ENCODE measurements at places on chromosomes 6 and 20. TPM values are rescaled to one million over a fixed set of nuclear protein-coding genes. Genes with fewer than 3 reads are reported as not detected.

DNA sequence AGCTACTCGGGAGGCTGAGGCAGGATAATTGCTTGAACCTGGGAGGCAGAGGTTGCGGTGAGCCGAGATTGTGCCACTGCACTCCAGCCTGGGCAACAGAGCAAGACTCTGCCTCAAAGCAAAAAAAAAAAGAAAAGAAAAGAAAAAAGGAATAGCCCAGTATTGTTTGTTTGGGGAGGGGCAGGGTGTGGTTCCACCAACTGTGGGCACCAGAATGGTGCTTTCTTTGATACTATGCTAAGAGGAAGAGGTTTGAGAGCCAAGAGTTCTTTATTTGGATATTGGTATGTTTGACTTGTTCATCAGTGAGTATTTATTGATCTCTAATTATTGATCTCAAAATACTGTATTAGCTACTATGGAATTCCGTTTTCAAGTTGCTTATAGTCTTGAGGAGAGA is 72.3 kb downstream of the CEP57L1 start:
- no peak for DNase-seq

DNA sequence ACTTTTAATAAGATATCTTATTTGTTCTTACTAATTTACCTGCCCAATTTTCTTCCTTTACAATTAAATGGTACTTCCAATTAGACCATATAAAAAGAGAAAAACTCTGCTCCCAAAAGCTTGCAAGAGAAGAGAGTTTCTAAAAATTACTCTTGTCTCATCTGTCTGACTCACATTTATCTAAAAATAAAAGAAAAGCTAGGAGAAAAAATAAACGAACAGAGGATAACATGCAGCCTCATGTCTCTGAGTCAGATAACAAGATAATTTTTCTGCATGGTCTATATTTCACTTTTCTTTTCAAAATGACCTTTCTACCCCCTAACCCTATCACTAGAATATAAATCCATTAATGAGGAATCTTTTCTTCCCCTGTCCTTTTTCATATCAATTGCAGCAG is 127.2 kb upstream of the TCF21 start:
- DNase-seq: peak; percentile 77

DNA sequence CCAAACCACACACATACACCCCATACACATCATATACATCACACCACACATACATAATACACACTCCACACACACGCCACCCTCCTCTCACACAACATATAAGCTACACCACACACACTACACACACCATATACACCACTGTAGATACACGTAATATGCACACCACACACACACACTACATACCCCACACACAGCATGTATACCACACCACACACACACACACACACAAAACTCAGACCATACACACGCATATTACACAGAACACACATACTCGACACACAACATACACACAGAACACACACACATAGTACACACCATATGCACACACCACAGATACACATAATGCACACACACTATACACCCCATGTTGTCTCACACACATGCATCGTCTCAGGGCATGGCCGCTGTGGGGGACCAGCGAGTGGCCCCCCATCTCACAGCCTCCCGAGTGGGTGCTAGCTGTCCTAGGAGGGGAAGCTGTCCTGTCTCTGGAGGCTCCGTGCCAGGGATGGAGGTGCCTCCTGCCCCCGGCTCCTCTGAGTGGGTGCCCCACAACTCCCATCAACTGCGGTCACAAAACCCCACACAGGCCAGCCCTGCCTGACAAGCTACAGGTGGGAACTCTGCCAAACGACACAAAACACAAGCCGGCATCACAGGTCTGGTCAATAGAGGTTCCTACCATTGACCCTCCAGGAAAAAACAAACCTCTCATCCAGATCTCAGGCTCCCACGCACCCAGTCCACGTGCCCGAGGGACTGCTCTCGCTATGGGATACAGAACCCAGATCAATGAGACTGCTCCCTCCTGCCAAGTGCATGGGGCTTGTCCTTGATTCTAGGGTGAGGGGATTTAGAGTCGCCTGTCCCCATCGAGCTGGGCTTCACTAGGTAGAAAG is 49.1 kb downstream of the DACT2 start:
- DNase-seq: no peak

- DNase-seq: peak; percentile 48
These were observed 146.9 kb upstream of the SGK1 start for GRCh38 chr6:134464690-134465411.

GRCh38 chr6:150894191-150894744 is 28.8 kb downstream of the MTHFD1L start:
- DNase-seq: peak; percentile 33

GRCh38 chr6:1415416-1416063 is 26.2 kb downstream of the FOXF2 start:
- DNase-seq: peak; percentile 39

- DNase-seq: no peak
These were observed 72.8 kb upstream of the CEP85L start for GRCh38 chr6:118724211-118724610.

DNA sequence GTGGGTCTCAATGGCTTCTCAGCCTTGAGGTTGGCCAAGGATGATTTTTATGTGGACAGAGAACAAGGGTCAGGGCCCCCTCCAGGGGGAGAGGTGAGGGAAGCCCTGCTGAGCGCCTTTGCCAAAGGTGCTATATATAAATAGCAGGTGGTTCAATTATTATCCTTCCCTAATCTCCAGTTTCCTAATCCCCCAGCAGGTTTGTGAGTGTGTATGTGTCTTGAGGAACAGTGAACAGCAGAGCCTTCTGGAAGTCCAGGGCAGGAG is 3.2 kb upstream of the SIRPA start:
- no peak for DNase-seq

DNA sequence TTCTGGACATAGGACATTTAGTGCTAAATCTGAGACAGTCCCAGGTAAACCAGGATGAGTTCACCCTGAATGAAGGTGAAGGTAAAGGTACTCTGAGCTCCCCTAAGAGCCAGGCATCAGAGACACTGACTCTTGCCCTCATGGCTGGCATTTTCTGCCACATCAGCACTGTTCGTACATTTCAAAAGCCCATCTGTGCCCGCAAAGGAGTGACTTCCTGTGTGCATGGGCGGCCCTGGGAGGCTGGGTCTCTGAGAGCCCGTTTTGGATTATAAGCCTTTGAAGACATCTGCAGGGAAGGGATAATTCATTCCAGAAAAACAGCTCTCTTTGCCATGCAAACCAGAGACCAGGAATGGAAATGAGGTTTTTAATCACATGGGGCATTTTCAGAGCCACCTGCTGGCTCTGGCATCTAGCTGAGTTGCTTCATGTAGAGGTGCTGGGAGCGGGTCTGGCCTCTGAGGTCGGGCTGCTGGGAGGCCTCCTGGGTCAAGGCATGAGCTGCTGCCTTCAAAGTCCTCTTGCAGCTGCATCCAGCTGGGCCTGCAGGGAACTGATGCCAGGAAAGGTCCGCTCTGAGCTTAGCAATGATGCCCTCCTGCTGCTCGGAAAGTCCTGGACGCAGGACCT is 348.3 kb downstream of the DHX35 start:
- DNase-seq: no peak

GRCh38 chr6:152298055-152298647 is 339.0 kb downstream of the SYNE1 start:
- no peak for DNase-seq

DNA sequence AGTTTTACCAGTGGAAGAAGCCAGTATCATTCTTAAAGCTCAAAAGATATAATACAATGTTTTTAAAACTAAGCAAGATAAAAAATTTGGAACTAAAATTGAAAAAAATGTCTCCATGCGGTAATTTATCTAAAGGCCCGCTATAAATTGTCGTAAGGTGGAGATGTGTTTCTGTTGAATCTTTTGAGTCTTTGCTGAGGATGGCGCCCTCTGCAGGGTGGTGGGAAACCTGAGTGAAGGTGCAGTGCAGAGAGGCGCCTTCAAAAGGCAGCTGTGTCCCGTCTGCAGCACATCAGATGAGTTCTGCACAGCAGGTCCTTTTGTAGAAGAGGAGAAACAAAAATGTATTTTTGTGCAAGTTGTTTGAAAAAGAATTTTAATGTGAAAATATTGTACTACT is 29.4 kb upstream of the KIF25 start:
- peak; percentile 3 for DNase-seq

GRCh38 chr20:11431621-11432020 is 486.1 kb upstream of the BTBD3 start:
- DNase-seq: peak; percentile 78

GRCh38 chr6:95593025-95593424 is 15.7 kb downstream of the MANEA start:
- no peak for DNase-seq

DNA sequence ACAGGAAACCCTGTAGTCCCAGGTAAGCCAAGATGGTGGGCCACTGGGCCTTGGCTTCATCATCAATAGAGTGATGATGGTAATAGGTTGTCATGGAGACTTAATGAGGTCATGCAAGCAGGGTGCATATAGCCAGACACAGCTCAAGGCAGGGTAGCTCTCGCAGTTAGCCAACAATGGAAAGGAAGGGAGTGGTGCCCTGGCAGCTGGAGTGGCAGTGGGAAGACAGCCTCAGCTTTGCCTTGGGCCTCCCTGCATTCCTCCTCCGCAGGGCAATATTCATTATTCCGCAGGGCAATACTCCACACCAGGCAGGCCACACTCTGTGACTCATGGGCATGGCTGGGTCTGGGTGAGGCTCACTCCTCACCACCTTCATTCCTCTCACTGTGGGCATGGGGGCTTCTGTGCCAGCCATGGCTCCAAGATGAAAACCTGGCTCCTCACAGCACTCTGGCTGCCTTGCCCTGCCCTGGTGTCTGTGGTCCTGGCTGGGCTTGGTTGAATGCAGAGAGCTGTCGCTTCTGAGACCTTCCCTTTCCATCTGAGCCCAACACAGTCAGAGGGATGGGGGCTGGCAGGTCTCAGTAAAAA is 163.1 kb upstream of the PMEPA1 start:
- no peak for DNase-seq

- DNase-seq: no peak
These were observed 99.3 kb upstream of the ARMC2 start for GRCh38 chr6:108748959-108749358.

DNA sequence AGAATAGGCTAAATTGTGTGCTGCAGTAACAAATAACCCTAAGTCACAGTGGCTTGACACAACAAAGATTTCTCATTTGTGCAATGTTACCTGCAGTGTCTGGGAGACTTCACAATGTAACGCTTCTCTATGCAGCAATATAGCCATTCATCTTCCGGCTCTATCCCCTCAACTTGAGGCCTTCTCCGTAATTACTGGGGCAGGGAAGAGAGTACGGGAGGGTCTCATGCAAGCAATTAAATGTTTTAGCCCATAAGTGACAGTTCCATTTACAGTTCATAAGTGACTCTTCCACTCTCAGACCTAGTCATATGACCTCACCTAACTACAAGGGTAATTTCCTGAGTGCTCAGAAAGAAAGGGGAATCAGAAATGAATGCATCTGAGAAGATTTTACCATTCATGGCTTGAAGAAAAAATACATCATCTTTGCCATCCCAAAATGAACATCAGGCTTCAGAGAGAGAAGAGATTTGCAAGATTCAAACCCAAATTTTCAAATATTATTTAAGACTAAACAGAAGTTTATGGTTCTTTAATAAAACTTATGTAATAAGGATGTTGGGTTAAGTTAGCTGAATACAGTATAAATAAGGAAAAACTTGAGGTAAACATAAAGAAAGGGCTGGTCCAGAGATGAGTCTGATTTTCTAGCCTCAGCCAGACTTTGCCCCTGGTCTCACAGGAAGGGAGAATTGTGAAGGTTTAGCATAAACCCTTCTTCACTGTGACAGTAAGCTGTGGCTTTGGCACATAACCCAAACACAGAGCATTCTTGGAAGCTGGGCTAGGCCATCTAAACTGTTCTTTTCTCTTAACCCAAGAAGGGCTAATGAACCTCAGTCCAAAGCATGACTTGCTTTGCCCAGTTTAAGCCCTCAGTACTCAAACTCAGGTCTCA is 13.3 kb downstream of the GPR6 start:
- no peak for DNase-seq

GRCh38 chr6:1758076-1758679 is 148.5 kb downstream of the FOXC1 start:
- peak; percentile 5 for DNase-seq

DNA sequence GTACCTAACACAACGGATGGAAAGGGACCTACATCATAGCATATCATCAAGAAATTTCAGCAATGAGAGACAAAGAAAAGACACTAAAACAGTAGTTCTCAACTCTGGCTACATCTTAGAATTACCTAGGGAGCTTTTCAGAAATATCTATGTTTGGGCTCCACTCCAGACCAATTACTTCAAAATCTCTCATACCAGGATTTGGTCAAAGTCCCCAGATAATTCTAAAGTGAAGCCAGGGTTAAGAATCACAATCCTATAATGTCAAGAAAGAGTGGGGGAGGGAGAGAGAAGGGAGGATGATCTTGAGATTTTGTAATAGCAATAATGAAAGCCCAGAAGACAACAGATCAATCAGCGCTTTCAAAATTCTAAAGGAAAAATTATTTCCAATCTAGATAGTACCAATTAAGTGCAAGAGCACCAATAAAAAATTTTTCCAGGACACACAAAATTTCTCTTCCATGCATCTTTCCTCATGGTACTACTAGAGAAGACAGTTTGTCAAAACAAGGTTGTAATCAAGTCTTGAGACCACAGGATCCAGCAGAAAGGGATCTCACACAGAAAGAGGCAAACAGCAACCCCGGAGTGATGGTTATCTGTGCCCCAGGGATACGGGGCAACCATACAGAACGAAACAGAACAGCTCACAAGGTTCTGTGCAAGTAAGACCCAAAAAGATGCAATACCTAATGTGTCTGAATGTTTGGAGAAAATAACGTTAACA is 152.9 kb upstream of the DST start:
- DNase-seq: no peak

GRCh38 chr20:32628960-32629530 is 43.9 kb upstream of the NOL4L start:
- DNase-seq: no peak

Gene PBOV1
- not detected for total RNA-seq

Gene TMEM217
- total RNA-seq: 4.6 TPM

Gene BFSP1
- total RNA-seq: 0.32 TPM

Gene RAB44
- not detected for total RNA-seq

Gene TFAP2A
- 2.5 TPM for total RNA-seq

Gene SLC32A1
- not detected for total RNA-seq

Gene SLC22A23
- 7.3 TPM for total RNA-seq

Gene ZBTB12
- 2.0 TPM for total RNA-seq

Gene ARMC12
- total RNA-seq: not detected

Gene HLA-DRB1
- total RNA-seq: not detected

Gene HTR1E
- not detected for total RNA-seq
